T47D (cell line): ENCODE measurements at places on chromosomes 3 and 15.

GRCh38 chr3:76990606-76991005 lies 49.3 kb upstream of the ROBO2 start:
- no peak for DNase-seq

DNA sequence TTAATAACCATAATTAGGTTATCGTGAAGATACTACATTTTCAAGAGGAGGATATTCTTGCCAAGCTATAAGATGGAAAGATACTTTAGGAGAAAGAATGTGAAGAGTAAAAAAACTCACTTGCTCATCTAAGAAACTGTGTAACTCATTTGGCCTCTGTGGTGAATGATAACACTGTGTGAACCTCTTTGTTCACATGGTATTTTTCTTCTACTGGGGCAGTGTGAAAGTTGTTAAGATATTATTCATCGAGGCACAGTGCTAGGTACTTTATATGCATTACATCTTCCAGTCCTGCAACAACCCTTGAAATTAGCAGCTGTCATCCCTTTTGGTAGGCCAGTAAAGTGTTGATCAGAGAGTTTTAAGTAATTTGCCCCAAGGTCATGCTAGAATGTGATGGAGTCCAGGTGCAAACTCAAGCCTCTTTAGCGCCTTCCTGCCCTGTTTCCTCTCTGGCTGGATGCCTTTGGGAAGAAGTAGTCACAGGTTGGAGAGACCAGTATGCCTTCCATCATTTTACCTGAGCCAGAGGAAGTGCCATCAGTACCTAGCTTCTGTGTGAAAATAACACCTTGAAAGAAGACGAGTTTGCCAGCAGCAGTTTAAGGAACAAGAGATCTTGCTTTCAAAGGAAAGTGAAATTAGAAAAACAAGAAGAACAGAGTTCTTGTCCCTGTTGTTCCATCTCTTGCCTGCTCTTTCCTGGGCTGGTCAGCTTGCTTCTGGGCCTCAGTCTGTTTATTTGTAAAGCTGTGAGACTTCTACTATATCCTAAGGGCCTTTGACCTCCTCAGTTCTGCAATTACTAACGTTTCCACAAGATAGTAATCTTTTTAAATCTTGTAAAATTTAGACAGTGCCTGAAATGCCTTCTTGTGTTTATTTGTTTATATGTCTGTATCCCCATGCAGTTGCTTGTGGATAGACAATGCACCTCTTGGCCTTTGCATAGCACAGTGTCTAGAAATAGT lies 179.3 kb downstream of the FNDC3B start:
- no peak for DNase-seq

- DNase-seq, result no peak
Observed at GRCh38 chr3:94349310-94349878, 286.5 kb downstream of the NSUN3 start.

- DNase-seq, result no peak
Observed at GRCh38 chr3:185473290-185473815, 25.5 kb downstream of the TMEM41A start.

DNA sequence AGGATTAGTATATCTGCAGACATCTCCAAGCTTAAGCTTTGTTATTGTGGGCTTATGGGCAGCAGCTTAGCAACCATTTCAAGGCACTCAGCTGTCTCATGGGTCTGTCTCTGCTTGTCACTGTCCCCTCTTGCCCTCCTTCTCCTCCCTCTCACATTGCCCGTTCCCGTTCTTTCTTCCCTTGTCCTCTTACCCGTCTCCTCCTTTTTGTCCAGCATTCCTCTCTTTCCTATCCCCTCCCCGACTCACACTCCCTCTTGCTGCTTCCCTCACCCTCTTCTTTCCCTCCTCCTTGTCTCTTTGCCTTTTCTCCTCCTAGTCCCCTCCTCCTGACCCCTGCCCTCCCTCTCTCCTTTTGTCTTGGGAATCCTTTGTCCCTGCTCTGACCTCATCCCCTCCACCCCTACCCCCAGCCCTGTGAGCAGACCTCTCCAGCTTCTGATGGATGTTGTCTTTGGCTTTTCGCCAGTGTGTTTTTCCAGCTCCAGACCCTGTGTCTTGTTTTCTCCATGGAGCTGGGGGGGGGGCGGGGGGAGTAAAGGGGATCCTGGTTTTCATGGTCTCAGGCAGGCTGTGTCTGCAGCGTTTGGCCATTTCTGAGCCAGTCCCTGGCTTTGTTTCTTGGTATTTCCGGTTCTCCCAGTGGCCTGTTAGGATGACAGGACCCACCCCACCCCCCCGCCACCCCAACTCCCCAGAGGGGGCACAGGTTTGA lies 47.9 kb upstream of the TRAK1 start:
- peak; percentile 37 for DNase-seq

DNA sequence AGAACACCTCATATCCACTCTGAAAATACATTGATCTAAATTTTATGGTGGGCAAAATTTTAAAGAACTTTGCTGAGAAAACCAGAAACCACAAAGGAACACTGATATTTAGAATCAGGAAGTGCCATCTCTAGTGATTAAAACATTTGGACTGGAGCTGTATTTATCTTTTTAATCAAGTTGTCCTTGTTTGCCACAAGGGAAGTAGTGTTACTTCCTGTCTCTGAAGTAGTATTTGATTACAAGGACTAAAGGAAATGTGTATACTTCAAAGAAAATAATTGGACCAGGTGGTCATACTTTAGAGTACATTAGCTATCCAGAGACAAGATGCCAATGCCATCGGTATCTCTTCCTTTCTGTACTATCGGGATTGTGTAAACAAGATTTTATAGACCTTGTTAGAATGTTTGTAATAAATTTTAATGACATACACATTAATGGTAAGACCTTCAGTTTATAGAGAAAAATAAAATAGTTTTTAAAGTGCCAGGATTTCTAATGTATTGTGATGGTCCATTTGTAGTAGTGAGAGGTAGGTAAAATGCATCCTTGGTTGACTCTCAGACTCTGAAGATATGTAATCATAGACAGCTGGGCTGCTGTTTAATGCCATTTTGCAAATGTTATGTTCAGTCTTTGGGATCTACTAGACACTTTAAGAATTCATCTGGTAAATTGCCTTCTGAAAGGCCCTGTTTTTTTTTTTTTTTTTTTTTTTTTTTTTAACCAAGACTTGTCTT lies 131.9 kb downstream of the B3GALNT1 start:
- no peak for DNase-seq

GRCh38 chr3:175983379-175983778 lies 1124.2 kb downstream of the NAALADL2 start:
- no peak for DNase-seq

- no peak for DNase-seq
Observed at GRCh38 chr3:197961582-197961945, 1.5 kb downstream of the LMLN start.

- DNase-seq, result no peak
Observed at GRCh38 chr3:113428581-113428980, 12.7 kb downstream of the CFAP44 start.

DNA sequence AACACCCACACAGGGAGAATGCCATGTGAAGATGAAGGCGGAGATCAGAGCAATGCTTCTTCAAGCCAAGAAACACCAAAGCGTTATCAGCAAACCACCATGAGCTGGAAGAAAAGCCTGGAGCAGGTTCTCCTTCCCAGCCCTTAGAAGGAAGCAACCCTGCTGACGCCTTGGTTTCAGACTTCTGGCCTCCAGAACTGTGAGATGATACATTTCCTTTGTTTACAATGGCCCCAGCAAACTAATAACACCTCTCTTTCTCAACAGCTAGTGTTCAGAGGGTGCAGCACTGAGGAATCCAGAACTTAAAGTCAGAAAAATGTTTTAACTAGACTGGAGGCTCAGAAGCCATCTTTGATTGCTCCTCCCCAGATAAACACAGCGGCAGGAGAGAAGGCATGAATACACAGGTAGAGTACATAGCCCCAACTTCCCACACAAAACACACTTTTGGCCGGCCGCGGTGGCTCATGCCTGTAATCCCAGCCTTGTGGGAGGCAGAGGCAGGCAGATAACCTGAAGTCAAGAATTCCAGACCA lies 132.4 kb upstream of the LPP start:
- no peak for DNase-seq

- DNase-seq, result no peak
Observed at GRCh38 chr3:129616291-129616690, 9.8 kb upstream of the PLXND1 start.

- DNase-seq, result no peak
Observed at GRCh38 chr3:58183221-58183620, 27.6 kb downstream of the DNASE1L3 start.
